ENCODE measurements at places on chromosomes 5 and 9.

DNA sequence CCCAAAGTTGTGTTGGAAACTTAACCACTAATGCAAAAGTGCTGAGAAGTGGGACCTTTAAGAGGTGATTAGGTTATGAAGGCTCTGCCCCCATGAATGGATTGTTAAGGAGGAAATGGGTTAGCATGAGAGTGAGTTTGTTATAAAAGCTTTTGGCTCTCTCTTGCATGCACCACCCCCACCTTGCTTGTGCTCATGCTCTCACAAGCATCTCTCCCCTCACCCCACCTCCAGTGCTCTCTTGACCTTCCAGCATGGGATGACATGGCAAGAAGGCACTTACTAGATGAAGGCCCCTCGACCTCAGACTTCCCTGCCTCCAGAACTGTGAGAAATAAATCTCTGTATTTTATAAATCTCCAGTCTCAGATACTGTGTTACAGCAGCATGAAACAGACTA is 52.8 kb downstream of the RICTOR start:
- no peak for DNase-seq

DNA sequence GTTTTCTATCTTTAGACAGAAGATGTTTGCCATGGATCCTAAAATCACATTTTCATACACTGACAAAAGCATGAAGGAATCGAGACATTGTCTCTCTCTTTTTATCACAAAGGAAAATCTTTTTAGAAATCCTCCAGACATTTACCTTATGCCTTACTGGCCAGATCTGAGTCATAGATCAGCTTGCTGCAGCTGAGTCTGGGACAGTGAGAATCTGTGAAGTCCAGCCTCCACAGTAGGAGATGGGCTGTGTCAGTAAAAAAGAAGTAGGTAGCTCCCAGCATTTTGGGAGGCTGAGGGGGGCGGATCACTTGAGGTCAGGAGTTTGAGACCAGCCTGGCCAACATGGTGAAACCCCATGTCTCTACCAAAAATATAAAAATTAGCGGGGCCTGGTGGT is 333.4 kb upstream of the ZNF462 start:
- no peak for DNase-seq

DNA sequence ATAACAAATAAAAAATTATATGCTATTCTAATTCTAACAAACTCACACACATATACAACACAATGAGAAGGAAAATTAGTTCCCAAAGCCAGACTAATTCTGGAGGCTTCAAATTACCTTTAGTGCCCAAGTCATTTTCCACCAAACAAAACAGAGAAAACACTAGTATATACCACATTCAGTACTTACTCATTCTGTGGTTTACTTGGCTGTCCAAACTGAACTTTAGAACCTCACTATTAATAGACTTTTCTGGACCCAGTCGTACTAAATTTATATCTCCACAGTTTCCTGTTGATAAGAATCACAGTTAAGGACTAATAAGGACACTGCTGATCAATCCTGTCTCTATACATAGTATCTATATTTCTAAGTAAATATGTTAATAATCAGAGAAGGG is 66.4 kb downstream of the SETX start:
- DNase-seq, result no peak

DNA sequence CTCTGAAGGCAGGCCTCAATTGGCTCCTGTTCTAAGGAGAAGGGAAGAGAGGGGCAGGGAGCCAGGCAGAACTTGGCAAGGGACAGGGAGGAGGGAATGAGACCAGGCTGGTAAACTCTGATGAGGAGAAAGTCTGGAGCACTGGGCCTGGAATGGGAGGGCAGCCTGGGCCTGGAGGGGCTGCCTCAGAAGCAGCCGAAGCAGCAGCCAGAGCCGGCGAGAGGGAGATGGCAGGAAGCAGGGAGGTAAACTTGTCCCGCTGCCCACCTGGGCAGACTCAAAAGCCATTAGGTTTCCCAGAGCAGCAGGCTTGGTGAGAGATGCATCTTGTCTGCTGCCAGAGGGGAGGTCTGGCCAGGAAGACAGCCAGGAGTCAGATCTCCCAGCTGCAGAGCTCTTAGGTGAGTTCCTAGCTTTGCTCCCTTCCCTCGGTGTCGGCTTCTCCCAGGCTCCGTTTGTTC is 37.0 kb upstream of the CRB2 start:
- DNase-seq, result no peak

DNA sequence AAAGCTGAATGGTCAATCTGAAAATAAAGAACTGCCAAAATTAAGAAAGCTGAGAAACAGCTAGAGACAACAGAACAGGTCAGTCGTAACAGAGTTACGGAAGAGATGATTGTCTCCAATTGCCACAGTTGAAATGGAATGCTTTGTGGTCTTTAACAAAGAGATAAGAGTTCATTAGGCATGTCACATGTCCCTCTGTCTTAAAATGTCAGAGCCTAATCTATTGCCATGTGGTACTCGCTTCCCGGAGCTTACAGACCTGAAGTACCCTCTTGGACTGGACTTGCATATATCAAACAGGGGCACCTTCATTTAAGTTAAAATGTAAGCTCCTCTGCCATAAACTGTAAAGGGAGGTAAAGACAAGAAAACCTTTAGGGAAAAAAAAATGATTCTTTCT is 19.7 kb downstream of the TTC39B start:
- DNase-seq, result no peak

DNA sequence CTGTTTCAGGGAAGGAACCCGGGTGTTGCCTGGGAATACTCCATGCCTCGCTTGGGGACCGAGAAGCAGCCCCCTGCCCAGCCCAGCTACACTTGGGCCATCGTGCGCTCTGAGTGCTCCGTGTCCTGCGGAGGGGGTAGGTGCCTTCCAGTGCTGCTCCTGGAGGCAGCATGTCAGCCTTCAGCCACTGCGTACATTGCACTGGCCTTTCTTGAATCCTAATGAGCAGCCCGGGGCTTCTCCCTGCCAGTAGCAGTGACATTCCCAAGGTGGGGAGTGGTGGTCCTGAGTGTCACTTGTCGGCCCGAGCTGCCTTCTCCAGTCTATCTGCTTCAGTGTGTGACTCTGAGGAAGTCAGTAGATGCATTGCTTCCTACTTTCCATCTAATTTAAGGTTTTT is 101.9 kb downstream of the ADAMTS16 start:
- DNase-seq, result no peak

GRCh38 chr5:90293931-90294330 is 115.6 kb downstream of the CETN3 start:
- DNase-seq, result no peak

GRCh38 chr5:133706506-133707430 is 94.4 kb upstream of the FSTL4 start:
- DNase-seq, result no peak

- no peak for DNase-seq
These were observed 719.3 kb downstream of the NR2F1-AS1 start for GRCh38 chr5:92861531-92862285.

GRCh38 chr5:110823571-110823970 is 84.8 kb downstream of the SLC25A46 start:
- DNase-seq, result no peak

DNA sequence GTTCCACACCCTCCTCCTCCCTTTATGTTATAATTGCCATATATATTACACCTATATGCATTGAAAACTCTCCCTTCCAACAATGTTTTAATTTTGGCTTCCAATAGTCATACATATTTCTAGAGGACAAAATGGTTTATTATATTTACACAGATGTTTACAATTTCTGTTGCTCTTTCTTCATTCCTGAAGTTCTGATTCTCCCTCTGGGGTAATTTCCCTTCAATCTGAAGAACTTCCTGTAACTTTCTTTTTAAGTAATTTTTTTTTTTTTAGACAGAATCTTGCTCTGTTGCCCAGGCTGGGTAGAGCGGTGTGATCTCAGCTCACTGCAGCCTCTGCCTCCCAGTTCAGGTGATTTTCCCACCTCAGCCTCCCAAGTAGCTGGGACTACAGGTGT is 173.0 kb upstream of the MAP1B start:
- no peak for DNase-seq

DNA sequence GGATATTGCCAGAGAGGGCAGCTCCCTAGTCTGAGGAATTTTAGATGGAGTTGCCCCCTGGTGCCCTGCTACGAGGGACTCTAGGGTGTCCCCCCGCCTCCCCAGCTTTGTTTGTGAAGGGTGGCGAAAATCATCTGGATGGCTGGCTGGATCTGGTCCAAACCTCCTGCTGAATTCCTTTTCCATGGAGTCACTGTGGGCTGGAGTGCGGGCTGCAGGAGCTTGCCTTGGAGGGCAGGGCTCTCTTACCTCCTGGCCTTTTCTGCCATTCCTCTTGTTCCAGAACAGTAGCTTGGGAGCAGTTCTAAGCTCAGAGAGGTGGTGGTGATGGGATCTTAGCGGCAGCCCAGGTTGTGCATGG is 2.1 kb downstream of the SYNPO start:
- no peak for DNase-seq

DNA sequence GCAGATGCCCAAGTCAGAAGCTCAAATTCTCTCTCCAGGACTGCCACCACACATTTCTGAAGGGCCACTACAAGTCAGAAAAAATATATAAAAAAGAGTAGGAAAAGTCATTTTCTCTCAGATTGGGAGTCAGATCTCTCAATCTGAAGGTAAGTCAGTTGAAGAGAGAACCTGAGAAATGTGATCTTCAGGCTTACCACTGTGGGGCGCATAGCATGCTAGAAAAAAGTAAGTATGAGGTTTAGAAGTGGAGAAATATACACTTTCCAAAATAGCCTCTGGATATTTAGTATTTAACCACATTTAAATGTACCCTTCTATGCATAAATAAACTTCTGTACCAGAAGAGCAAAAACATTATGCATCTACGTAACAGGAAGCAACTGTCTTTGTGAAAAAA is 800.7 kb upstream of the CTNND2 start:
- DNase-seq, result no peak

GRCh38 chr9:109453210-109453842 is 44.8 kb downstream of the PTPN3 start:
- DNase-seq, result no peak

DNA sequence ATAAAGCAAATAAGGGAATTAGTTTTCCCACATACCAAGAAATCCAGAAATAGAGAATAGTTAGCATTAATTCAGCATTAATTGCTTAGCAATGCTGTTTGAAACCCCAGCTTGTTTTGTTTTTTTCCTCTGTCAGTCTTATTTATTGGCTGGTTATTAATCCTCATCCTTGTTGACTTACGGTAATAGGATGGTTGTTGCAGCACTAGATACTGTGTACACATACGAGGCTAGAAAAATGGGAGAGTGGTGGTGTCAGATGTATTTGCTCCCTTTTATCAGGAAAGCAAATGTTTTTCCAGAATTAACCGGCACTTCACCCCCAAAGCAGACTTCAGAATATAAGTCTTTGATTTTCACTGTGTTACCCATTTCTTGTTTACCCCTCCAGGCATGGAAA is 60.4 kb downstream of the ERBIN start:
- DNase-seq, result no peak

GRCh38 chr9:27653246-27653645 is 80.0 kb upstream of the C9orf72 start:
- no peak for DNase-seq

GRCh38 chr9:108345826-108346225 is 510.0 kb downstream of the ACTL7B start:
- no peak for DNase-seq

DNA sequence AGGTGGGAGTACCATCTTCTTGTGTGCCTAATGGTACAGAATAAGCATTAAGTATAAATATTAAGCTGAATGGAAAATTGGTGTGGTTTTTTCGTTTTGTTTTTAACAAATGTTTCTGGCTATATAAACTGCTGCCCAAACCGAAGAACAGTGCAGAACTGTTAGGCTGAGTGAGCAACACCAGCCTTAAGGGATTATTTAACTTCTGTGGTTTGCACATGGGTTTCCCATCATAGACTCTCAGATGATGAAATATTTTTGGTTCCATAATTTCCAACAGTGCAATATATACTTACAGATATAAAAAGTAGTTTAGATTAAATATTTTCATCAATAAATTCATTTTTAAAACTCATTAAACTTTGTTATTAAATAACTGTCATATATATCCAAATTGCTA is 16.4 kb downstream of the C5orf63 start:
- DNase-seq, result no peak

- no peak for DNase-seq
These were observed 69.2 kb upstream of the PLPP6 start for GRCh38 chr9:4592886-4593285.

DNA sequence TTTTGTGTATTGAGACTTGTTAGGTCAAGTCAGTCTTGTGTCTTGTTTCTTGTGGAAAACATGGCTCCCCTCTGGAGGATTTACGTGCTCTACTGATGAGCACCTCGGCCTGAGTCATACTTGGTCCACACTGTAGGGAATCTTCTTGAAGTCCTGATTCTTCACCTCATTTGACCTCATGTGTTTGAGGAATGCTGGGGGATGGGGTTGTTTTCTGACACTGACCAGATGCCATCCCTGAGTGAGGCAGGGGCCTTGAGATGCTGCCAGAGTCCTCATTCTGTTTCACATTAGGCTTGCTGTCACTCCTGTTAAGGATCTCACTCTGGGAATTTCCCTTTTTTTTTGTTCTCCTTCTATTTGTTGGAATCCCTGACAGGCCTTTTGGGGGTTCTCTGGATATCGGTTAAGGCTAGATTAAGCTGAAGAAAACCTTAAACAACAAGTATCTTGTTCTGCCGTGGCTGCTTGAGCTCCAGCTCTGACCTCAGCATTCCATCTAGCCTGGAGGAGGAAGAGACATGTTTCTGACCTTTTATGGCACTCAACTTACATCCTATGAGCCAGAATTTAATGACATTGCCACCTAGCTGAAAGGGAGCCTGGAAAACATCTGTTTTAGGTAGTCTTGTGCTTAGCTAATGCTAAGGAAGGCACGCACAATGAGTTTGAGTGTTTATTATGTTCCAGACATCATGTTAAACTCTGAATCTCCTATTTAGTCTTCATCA is 20.6 kb downstream of the TCOF1 start:
- DNase-seq, result no peak

Data from NCI-H1092 (cell line).